ENCODE measurements at places on chromosomes 5 and 9.

GRCh38 chr9:135616619-135617537 lies 22.5 kb downstream of the GLT6D1 start:
- DNase-seq = no peak

DNA sequence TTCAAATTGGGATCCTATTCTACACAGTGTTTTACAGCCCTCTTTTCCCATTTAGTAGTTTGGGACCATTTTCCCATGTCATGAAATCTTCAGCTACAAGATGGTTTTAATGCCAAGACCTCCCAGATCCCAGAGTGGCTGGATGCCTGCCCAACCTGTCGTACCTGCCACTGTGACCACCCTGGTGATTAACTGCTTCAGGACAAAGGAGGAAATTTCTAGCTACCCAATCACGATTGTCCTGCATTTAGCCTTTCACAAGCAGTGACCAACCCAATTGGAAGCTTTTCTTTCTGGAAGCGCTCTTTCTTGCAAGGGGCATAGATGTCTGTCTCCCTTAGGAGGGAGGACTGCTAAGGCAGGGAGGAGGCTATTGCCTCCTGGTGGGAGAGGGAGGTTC lies 13.8 kb downstream of the IL9 start:
- DNase-seq = no peak

- no peak for DNase-seq
Measured at GRCh38 chr9:6433410-6433809, 20.4 kb downstream of the UHRF2 start.

- no peak for DNase-seq
Measured at GRCh38 chr9:35908504-35909125, 675 bp upstream of the SPAAR start.

DNA sequence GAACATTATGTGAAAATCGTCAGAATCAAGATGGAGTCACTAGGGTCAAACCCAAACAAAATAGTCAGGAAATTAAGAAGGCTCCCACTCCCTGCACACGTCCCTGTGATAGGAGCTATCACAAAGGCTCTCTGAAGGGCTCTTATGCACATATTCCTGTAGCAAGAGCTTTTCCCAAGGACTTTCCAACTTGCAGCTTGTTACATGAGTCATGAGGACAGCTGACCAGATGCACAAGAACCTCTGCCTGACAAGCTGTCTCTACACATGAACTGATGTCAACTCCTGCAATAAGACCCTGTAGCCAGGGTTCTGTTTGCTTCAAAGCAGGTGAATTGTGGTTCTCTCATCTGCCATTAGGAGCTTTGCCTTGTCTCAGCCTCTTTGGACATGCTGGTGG lies 122.4 kb downstream of the OLFM1 start:
- no peak for DNase-seq

Measured in Calu3 (cell line).